ENCODE measurements at places on chromosomes 5 and 9.

GRCh38 chr5:158283397-158283796, 424.5 kb upstream of the CLINT1 start:
- DNase-seq, result no peak

- DNase-seq, result no peak
These were observed 358.6 kb upstream of the PAPPA start for GRCh38 chr9:115794921-115795475.

GRCh38 chr5:158739951-158740757, 359.6 kb downstream of the EBF1 start:
- DNase-seq, result no peak

- DNase-seq, result no peak
These were observed 177.2 kb downstream of the OSTF1 start for GRCh38 chr9:75265525-75265972.

GRCh38 chr9:18127499-18127875, 346.5 kb upstream of the ADAMTSL1 start:
- no peak for DNase-seq

DNA sequence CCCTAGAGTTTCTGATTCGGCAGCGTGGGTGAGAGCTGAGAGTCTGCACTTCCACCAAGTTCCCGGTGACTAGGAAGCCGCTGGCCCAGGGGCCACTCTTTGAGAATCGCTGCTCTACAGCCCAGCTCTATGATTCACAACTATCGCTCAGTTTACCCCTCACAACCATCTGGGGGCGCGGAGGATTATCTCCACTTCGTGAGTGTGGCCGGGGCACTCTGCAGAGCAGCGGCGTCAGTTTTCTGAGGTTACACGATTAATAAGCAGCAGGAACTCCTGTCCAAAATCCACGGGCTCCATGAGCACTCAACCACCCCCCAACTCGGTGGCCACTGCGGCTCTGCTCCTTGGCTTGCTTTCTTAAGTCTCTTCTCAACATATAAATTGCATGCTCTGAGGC, 19.3 kb downstream of the CORO2A start:
- no peak for DNase-seq

DNA sequence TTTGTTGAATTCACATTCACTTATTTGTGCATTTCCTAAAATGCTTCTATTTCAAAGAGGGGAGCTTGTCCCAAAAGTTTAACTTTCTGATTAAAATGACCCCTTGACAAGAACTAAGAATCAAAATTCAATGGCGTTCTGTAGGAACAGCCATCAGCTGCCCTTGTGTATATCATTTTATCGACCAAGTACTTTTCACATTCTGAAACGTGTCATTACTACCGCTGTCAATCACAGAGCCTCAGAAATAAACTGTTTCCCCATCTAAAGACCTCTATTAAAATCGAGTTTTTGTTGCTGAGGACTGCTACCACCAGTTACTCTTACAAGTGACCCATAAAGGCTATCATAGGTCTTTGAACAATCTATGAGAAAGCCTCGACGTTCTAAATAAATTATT, 1.6 kb upstream of the FOXD1 start:
- no peak for DNase-seq
